ENCODE measurements at places on chromosomes 2 and 18.

DNA sequence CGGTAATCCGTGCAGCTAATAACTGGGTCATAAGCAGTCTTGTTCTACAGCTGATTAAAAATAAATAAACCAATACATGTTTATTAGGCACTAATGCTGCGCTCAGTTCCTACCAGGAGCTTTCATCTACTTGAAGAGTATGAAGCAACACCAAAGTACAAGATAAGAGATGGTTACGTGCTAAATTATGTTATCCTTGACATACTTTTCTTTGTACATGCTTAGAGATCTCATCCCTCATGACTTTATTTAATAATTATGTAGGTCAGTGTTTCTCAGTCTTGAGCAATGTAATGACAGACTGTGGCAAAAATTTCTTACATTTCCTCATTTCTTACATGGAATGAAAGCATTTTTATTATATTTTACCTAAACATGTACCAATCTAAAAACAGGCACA lies 54.6 kb upstream of the COBLL1 start:
- no peak for DNase-seq

GRCh38 chr2:43178602-43179542 lies 47.5 kb downstream of the ZFP36L2 start:
- no peak for DNase-seq

GRCh38 chr2:191304939-191305875 lies 60.0 kb downstream of the MYO1B start:
- DNase-seq, result no peak

GRCh38 chr18:48412339-48412929 lies 3.3 kb upstream of the ZBTB7C start:
- no peak for DNase-seq

DNA sequence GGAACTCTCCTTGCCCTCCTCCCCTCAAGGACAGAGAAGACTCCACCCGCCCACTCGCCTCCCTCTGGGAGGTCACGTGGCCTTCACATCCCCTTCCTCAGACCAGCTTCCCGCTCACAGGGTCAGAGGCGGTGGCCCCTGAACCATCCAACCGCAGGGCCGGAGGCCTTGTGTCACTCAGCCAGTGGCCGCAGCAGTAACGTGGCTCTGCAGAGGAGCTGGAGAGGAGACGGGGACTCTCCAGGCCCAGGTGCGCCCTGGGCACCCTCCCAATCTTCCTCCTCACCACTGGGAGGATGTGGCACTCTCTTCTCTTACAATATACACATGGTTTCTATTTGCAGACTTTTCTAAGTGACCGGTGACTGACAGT lies 161.7 kb downstream of the TWIST2 start:
- DNase-seq, result no peak

GRCh38 chr2:109242654-109243331 lies 113.8 kb downstream of the SH3RF3 start:
- DNase-seq, result no peak

- DNase-seq, result no peak
Measured at GRCh38 chr2:239181074-239181902, 219.5 kb downstream of the HDAC4 start.

- no peak for DNase-seq
Measured at GRCh38 chr2:223649554-223650533, 47.7 kb upstream of the SCG2 start.

DNA sequence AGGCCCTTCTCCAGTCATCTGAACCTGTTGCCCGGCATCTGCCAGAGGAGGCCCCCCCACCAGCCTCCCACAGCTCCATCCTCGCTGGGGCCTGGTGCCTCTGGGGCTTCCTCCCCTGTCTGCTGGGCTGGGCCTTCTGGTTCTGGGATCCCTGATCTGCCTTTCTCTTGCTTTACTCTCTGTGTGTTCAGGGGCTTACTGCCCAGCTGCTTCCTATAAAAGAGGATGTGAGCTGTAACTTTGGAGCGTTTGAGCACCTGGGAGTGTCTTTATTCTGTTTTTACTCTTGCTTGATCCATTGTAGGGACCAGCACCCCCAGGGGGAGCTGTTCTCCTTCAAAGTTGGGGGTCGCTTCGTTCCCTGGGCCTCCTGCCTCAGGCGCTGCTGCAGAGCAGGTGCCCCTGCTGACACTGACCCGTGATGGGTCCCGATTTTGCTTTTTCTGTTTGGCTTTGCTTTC lies 23.1 kb upstream of the FAHD2A start:
- no peak for DNase-seq

DNA sequence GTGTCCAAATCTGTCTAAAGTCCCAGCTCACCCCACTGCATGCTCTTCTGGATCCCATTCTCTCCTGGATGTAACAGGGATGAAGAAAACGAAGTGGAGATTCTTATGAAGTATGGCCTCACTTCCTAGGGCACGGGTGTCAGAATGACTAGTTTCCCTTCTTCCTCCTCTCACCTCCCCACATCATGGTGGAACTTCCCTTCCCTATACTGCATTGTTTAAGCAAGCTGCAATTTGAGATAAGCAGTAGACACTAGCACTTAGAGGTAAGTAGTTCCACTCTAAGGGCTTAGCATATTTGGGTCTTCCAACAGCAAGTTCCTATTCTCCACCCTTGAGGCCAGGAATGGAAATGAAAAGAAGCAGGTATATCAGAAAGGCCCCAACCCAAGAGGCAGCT lies 29.7 kb downstream of the SLC4A5 start:
- no peak for DNase-seq

GRCh38 chr2:16650287-16651249 lies 15.1 kb downstream of the CYRIA start:
- no peak for DNase-seq

DNA sequence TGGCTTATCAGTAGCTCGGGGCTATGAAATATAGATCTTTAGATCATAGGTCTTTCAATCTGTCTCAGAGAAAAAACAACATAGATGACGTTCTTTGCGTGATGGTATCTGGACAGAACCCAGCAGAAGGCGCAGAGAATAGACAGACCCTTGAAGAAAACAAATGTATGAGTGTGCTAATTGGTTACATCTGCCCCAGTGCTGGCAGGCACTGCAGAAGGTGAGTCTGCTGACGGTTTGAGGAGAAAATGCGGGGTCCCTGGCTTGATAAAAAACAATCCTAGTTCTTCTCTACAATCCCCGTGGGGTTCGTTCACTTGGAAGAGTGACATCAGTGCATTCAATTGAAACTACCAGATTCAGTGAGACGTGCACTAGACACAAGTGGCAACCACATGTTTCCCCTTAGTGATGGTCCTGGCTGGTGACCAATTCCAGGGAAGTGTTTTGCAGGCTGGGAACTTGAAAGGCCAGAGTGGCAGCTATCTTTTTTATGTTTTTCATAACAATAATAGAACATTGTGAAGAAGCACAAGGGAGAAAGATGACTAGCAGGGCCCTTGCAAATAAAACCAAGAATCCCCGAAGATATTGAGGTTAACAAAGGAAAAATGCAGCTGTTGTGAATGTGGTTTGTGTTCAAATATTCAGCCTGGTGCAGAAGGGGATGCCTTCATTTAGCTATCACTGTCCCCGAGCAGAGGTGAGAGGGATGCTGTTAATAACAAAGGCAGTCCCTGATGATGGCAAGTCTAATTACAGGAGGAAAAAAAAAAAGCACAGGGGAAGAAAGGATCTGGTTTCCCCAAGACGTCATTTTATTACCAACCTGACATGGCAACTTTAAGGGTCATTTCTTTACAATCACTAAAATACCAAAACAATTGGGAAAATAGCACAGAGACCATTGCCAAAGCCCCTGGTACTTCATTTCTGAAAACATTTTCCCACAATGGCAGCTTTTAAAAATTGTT lies 337.6 kb upstream of the FIGN start:
- DNase-seq, result no peak

GRCh38 chr2:231348173-231348572 lies 47.3 kb upstream of the B3GNT7 start:
- DNase-seq, result no peak

DNA sequence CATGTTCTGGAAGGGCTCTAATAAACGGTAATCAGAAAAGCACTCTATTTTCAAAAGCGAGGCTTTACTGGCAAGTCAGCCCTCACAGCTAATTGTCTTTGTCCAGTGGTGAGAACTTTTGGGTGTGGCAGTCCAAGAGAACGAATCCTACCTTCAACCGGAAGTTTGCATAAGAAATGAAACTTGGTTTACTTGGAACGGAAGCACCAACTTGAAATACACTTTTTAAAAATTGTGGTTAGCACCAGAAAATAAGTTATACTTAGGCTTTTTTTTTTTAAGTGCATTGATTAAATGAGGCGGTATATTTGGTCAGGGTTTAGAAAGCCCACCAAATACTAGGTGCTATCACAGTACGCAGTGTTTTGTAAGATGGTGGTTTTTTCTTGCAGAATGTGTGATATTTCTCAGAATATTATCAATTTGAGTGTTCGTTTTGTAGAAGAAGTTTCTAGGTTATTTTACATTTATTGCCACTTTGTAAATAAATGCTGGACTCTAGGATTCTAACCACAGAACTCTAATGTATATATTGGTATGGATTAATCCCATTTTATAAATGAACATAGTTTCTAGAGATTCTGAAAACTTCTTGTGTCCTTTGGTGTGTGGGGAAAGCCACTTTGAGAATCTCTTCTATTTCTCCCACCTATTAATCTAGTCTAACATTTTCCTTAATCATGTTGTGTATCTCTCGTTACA lies 1.2 kb downstream of the MYL12A start:
- DNase-seq, result no peak

GRCh38 chr2:214699236-214699635 lies 110.2 kb downstream of the BARD1 start:
- no peak for DNase-seq

DNA sequence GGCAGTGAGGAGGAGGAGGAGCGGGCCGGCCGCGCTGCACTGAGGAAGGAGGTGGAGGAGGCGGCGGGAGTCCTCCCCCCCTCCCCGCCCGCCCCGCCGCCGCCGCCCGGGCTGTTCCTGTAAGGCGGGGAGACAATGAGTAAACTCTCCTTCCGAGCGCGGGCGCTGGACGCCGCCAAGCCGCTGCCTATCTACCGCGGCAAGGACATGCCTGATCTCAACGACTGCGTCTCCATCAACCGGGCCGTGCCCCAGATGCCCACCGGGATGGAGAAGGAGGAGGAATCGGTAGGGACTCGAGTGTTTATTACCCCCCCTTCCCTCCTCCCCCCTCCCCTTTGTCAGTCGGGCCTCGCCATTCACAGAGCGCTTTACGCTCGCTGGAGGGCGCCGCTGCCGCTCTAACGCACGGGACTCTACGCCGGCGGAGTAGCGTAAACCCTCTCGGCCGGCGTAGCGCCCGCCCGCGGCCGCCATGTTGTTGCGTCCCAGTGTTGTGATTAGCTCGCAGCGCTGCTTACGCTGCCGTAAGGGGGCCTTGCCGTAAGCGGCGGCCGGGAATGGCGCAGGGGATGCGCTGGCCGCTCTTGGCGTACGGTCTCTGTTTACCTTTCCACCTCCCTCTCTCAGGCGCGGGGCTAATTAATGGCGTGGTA lies 460 bp downstream of the EPC2 start:
- peak; percentile 94 for DNase-seq

DNA sequence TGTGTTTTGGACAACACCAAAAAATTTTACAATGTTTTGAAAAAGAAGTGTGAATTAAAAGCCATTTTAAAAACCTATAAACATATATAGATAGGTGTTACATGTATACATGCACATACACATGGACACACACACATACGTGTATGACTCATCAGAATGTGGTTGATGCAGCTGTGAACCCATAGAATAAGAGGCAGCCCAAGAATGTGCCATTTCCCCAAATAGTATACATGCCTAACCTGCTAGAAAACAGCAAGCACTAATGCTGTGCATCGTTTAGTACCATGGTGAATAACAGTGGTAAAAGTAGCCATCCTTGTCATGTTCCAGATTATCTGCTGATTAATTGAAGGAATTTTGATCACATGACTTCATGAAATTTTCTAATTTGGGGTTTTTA lies 149.0 kb downstream of the DSEL start:
- DNase-seq, result no peak

GRCh38 chr18:62721839-62722795 lies 6.8 kb downstream of the PHLPP1 start:
- DNase-seq, result no peak

- no peak for DNase-seq
Measured at GRCh38 chr2:68411397-68412126, 46.5 kb downstream of the PLEK start.

DNA sequence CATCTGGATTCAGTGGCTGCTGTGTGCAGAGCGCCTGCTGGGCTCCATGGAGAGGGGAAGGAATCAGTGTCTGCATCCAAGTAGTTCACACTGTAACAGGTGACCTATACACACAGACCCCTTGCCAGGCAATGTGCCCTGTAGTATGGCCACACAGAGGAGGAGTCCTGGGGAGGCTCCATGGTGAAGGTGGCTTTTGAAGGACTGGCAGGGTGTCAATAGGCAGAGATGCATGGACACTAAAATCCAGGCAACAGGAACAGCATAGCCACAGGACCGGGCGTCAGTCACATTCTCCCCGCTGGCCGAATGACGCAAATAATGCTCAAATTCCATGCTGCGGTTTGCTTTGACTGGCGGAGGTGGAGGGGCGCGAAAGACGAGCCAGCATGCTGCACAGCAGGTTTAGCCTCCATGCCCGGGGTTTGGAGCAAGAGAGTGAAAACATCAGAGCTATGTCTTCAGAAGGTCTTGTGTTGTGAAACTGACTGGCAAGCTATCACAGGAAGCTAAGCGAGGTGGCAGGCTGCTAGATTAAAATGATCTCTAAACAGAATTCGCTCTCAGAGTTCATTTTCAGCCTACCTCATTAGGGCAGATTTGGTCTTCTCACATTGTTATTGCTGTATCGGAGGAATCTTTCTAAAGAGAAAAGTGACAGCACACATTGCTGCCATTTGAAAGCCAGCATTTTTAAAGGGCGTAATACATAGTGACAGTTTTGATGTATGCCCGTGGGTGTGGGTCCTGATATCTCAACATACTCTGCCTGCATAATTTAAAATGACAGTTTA lies 1.2 kb upstream of the CHMP1B start:
- DNase-seq, result peak; percentile 41

DNA sequence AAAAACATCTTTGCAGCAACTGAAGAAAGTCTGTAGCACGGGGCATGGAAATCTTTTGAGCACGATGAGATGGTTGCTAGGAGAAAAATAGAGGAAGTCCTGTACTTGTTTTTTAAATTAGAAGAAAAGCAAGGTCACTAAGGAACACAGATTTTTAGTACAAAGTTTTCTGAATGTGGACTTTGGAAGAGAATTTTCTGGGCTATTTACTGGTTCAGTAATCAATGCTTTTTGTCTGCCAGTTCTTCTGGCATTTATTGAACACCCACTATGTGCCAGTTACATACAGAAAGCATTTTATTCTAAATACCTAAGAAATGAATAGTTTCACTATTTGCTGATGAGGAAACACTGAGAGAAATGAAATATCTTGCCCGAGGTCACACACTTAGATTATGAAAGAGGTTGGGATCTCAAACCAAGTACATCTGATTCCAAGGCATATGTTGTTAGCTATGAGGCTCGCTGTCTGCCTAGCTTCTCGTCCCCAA lies 15.6 kb upstream of the MAP3K20 start:
- no peak for DNase-seq
